Activated naive CD4-positive, alpha-beta T cell treated with anti-CD3 and anti-CD28 coated beads, Interleukin-2, amount 50 U/mL, for 16 hours (primary cell): ENCODE measurements at places on chromosomes 3 and 15.

DNA sequence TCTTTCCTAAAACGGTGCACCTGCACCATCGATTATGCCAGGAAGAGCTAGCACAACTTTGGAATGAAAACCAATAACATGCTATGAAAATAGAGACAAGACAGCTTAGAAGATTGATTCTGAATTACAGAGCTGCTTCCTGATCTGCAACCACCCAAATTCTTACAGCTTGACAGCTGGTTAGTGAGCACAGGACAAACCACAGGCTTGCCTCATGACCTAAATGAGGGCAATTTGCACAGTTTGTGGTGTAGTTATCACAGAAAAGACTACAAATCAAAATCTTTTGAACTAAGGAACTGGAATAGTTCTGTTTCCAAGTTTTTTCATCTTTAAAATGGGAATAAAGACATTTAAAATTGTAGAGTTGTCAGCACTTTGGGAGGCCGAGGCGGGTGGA lies 533.5 kb downstream of the NAALADL2 start:
- DNase-seq = no peak

DNA sequence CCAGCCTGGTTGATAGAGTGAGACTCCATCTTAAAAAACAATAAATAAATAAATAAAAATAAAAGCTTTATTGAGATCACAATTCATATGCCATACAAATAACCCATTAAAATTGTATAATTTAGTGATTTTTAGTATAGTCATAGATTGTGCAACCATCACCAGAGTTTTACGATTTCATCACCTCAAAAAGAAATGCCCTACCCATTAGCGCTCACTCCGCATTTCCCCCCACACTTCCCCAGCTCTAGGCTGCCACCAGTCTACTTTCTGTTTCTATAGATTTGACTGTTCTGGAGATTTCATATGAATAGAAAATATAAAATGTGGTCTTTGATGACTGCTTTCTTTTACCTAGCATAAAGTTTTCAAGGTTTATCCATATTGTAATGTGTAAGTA lies 57.0 kb downstream of the ARHGEF26 start:
- DNase-seq = no peak

- DNase-seq = no peak
These were observed 39.6 kb downstream of the MLH1 start for GRCh38 chr3:37032961-37033360.

- DNase-seq = no peak
These were observed 479.6 kb upstream of the ALCAM start for GRCh38 chr3:104887069-104887468.

DNA sequence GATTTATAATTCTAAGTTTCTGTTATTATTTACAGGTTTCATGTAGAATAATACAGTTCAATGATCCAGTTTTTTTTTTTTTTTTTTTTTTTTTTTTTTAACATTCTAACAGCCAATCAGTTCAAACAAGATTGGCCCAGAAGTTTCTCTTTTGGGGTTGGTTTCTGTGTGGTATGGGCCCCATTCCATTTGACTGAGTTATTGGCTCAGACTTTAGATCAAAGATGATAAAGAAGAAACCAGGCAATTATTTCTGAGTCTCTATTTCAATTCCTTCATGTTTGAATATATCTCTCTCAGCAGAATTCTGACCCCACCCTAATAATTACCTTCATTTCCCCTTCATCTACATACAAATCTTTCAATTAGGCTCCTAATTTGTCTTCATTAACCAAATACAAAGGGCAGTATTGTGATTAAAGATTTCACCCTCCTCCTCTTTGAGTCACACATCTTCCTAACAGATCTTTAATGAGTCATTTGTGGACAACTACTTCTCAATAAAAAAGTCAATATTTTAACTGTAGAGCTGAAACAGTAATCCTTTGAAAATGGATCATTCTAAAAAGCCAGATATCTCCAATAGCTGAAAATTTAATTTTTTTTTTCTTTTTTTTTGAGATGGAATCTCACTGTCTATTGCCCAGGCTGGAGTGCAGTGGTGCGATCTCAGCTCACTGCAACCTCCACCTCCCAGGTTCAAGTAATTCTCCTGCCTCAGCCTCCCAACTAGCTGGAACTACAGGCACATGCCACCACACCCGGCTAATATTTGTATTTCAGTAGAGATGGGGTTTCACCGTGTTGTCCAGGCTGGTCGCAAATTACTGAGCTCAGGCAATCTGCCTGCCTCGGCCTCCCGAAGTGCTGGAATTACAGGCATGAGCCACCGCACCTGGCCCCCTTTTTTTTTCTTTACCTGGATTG lies 878.8 kb downstream of the NAALADL2 start:
- DNase-seq = no peak

DNA sequence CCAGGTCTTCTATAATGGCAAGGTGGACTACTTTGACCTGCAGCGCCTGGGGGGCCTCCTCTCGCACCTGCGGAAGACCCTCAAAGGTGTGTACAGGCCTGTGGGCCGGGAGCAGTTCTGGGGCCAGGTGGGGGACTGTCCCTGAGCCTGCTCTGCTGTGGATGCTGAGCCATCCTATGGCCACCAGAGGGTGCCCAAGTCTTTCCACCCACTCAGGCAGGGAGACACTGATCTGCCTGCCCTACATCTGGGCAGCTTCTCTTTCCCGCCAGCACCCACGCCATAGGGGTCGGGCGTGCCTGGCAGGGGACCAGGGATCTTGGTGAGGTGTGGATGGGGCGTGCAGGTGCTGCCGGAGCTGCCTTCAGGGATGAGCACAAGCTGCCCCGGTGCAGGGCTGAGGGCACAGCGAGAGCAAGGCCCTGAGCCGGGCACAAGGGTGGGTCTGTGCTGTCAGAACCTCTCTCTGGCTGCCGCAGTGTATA lies 14.1 kb downstream of the RNF123 start:
- DNase-seq = peak; percentile 68

GRCh38 chr15:91854639-91854990 lies 1.1 kb downstream of the SLCO3A1 start:
- DNase-seq = no peak
